Upper lobe of left lung (tissue), 6 donors: ENCODE measurements at places on chromosomes 1 and 21.

DNA sequence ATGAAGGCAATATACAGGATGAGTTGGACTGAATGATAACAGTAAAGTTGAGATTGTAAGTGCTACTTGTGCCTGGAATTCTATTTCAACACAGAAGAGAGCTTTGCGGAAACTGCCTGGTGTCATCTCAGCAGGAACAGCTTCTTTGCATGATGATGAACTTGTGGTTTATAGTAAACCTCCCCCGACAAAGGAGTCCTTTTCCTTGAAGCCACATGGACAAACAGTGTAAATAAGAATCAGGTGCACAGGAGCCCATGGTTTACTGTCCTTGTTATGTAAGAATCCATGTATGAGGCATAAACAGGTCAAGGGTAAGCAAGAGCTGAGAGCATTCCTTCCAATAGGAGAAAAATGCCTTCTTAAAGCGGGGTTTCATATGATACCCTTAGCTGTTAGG is 66.2 kb downstream of the PCNX2 start:
- no peak for DNase-seq

DNA sequence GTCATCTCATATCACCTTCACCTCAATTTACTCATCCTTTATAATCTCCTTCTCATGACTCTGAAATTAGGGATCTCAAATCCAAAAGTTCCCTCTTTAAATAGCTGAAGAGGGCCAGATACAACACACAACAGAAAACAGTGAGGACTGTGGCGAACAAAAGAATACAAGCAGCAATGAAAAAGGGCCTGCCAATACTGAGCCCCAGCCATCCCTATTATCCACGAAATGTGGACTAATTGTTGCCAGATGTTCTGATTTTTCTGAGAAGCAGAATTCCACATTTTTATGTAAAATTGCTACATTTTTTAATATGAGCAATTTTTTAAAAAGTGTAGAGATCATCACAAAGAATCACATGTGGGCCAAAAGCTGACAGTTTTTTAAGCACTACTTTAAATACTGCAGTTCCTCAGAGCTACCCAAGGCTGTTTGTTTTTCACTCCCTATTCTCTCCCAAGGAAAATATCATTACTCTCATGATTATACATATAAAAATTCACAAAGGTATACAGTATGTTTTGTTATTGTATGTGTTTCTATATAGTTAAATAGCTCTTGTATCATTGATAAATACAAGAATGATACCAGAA is 90.0 kb downstream of the ASH1L start:
- no peak for DNase-seq

GRCh38 chr1:50352428-50352827 is 70.8 kb downstream of the DMRTA2 start:
- DNase-seq, result no peak

GRCh38 chr1:236861560-236862218 is 66.6 kb downstream of the MTR start:
- DNase-seq, result no peak

DNA sequence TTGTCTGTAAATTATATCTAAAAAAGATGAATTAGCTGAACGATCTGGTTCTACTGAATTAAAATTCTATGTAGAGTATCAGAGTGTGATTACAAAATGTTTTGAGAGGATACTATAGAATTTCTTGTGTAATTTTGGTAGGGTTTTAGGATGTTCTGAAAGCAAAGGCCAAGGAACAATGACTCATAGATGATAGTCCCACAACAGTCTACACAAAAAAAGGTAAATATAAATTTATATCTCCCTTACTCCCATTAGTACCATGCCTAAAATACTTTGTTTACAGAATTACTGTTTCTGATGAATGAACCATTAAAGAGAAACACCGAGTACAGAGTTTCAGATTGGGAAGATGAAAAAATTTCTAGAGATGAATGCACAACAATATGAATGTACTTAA is 9.5 kb downstream of the EDEM3 start:
- DNase-seq, result no peak

DNA sequence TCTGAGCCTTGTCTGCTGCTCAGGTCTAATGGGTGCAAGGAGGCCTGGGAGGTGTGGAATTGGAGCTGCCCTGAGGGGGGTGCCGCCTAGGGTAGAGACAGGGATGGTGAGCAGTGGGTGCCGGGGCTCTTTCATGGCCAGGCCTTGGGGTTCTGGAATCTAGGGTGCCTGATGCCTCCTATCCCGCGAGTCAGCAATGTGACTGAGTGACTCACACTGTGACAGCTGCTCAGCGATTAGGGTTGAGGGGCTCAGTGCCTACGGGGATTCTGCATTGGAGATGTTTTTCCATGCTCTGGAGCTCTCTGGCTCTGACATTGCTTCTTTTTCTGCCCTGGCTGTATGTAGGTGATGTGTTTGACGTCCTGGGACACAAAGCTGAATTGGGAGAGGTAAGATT is 16.8 kb downstream of the ATP8B2 start:
- DNase-seq, result no peak

DNA sequence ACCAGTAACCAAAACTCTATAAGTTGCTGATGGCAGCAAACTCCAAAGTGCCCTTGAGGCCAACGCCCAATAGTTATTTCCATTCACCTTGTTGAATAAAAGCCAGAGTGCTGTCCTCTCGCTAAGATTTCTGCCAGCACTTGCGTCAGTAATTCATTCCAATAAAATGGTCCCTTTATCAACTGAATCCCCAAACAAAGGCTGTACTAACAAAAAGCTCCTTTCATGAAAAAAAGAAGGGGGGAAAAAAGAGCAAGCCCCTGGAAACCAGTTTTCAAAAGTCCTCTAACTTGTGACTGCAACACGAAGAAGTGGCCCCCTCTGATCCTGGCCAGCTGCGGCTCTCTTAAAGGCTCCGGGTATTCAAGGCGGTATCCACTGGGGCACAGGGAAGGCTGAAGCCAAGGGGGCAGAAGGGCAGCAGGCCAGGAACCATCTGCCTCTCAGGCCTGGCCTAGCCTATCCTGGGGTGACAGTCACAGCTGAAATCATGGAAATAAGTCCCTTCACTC is 55.8 kb upstream of the ZNF326 start:
- no peak for DNase-seq

DNA sequence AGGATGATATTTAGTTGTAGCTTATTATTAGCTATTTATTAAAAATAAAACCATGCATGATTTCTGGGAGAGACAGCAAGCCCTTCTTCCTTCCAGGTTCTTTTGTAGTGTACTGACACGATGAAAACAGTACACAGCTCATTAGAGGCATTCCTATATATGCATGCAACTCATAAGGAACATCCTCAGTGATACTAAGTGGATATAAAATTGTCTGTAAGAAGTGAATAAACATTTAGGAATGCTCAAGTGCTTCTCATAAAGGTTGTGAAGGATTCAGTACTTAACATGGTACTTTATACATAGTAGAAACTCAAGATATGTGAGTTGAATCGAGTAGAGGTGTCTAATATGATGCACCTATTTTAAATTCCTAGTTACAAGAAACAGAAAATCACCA is 287.7 kb downstream of the SDCCAG8 start:
- DNase-seq, result no peak

DNA sequence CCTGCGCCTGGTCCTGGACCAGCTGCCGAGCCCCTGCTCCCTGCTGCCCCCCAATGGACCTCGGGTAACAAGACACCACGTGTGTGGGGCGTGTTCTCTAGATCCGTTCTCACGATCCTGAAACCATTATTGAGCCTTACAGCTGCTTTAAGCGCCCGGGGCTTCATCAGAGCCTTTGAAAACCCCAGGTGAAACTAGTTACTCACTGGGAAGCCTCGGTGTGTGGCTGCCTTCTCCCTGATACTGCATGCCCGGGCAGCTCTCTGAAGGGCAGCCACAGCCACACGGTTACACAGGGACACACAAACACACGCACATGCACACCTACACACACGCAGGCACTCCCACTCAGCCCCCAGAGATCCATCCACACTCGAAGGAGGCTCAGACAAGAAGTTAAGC is 5.3 kb downstream of the HES2 start:
- no peak for DNase-seq

DNA sequence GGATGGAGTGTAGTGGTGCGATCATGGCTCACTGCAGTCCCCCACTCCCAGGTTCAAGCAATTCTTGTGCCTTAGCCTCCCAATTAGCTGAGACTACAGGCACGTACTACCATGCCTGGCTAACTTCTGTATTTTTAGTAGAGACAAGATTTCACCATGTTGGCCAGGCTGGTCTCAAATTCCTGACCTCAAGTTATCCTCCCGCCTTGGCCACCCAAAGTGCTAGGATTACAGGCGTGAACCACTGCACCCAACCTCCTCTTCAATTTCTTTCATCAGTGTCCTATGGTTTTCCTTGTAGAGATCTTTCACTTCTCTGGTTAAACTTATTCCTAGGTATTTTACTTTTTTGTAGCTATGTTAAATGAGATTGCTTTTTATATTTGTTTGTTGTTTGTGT is 10.7 kb upstream of the MAST2 start:
- DNase-seq, result no peak

DNA sequence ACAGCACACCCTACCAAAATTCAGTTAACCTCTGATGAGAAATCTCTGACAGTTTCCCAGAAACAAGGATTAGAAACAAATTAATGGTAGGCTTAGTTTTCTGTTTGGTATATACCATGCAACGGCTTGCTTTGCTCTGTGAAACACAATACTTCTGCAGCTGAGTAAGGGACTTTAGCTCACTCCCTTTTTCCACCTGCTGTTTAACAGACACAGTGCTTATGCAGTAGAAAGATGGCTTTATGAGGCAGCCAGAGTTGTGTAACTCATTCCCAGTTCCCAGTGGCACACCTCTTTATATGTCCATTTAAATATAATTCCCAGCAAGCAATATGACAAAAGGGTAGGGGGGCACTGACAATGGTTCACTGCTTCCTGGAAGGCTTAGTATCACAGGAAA is 124.0 kb downstream of the PIGK start:
- no peak for DNase-seq

- DNase-seq, result no peak
Measured at GRCh38 chr1:51850420-51851223, 27.9 kb downstream of the NRDC start.

DNA sequence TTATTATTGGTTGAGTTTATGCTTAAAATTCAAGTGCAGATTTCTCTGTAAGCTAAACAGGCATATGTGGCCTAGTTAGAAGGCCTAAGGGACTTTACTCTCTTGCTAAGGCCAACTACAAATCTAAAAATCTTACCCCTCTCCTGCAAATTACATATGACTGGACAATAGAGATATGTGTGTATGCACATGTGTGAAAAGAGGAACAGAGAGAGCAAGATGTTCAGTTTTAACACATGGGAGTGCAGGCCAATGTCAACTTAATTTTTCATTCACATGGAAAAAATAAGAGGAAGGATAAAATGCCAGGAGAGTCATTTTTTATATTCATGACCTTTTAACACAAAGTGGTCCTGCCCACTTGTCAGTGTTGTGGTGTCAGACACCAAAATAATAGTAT is 8.5 kb downstream of the OR10K2 start:
- DNase-seq, result no peak

DNA sequence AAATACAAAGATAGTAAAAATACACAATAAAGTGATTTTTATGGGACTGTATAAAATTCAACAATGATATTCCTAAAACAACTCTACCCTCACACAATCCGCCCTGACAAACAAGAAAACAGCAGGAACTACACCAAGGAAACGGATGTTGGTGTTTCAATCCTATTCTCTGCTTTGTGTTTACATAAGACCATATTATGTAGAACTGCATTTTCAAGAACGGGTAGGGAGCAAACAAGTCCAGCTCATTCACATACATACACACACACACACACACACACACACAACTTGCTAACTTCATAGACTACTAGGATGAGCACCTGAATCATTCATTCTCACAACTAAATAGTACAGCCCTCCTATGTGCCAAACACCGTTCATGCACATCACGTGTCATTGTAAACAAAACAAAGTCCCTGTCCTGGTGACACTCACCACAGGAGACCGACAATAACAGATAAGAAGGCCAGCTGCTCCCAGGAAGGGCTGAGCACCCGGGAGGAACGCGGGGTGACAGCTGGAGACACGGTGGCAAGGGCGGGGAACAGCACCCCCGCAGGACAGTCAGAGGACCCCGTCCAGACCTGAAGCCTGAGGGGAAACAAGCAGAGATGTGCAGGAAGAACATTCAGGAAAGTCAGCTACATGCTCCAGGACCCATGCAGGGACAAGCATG is 43.0 kb downstream of the NPHP4 start:
- DNase-seq, result no peak

- DNase-seq, result no peak
Measured at GRCh38 chr1:54249819-54250435, 50.0 kb downstream of the MRPL37 start.

- no peak for DNase-seq
Measured at GRCh38 chr1:5989731-5990271, 2.4 kb downstream of the NPHP4 start.

GRCh38 chr21:24895885-24896734 is 711.2 kb downstream of the MRPL39 start:
- no peak for DNase-seq

DNA sequence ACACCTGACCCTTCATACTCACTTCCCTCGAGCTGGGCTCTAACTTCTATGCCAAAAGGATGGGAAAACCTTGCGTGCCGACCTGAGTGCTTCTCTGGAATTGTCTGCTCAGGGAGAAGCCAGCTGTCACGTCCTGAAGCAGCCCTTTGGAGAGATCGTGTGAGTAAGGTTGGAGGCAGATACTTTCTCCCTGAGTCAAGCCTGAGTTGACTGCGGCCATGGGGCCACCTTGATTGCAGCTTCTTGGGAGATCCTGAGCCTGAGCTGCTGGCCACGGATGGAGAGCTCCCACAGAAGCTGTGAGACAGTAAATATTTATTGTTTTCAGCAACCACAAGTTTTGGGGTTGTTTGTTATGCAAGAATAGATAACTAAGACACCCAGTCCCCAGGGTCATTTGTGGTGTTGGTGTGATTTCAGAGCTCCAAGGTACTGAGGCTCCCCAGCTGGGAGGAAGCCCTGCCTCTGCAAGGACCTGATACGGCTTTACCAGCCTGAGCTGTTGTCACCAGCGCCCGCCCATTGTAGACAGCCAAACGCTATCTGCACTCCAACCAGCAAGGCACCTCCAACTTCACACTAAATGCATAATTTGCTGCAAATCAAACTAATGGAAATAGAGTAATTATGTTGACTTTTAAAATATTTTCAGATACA is 531.6 kb downstream of the PTPRU start:
- no peak for DNase-seq

GRCh38 chr1:234114648-234115307 is 210.3 kb downstream of the SLC35F3 start:
- DNase-seq, result no peak

DNA sequence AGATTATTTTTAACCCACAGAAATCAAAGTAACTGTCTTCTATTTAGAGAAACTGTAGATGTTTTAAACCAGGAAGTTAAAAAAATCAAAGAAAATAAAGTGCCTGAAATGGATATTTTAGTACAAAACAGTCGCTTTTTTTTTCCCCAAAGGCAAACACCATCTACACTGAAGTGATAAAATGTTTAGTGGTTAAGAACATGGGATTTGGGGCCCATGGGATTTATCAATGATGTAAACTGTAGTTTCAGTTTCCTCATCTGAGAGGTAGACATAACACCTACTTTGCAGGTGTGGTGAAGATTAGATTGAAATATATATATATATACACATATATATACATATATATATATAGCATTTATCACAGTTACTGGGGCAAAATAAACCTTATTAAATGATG is 22.1 kb downstream of the ASPM start:
- DNase-seq, result no peak
